ENCODE measurements at places on chromosomes 2 and 18.

DNA sequence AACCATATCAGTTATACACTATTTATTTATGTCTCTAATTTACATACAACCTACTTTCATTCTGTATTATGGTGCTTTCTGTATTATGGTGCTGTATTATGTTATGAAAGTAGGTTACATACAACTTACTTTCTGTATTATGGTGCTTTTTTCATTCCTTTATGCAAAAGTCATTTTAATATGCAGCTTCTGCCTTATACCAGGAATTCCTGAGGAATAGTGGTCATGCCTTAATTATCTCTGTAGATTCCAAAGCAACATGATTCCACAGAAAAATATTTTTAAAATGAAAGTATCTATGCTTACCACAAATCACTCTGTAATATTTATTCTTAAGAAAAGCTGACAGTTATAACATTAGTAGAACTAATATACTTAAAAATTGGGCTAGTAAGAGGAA, 922.0 kb upstream of the NRXN1 start:
- no peak for DNase-seq

- no peak for DNase-seq
Observed at GRCh38 chr18:68316636-68317035, 398.3 kb downstream of the TMX3 start.

GRCh38 chr2:100520224-100520623, 42.6 kb upstream of the PDCL3 start:
- DNase-seq = no peak

DNA sequence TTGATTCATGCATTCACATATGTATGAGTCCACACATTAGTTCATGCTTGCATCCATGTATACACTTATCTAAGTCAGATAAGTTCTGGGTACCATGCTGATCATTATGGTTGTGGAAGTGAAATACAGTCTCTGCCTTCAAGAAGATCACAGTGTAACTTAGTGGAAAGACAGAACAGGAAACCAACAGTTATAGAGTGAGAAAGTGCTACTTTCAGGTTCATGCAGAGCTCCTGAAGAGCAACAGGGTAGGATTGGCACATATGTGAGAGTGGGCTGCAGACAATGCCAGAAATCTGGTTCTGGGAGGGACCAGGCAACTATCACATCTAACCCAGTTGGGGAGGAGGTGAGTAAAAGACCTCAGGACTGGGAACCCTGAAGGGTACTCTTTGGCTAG, 35.4 kb upstream of the PGAP1 start:
- DNase-seq = no peak

GRCh38 chr2:227862741-227863588, 8.5 kb upstream of the DAW1 start:
- DNase-seq = no peak

GRCh38 chr2:240932001-240932723, 26.0 kb downstream of the CROCC2 start:
- DNase-seq = no peak

GRCh38 chr18:40935423-40935822, 1019.6 kb upstream of the PIK3C3 start:
- no peak for DNase-seq

DNA sequence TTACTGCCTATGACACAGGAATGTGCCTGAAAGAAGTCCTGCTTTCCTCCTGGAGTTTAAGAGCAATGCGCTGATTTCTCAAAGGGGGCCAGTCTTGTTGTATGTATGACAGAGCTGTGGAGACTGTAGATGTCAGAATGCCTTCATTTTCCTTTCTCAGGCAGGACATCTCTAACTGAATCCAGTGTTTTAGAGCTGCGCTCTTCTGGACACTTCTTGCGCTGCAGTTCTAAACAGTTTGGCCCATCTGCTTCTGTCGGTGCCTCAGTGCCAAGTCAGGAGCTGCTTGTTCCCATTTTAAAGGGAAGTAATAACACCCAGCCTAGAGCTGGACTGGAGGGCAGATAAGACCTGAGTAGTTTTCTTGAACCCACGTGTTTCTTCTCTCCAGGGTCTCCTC, 91.4 kb downstream of the ESCO1 start:
- DNase-seq = no peak

DNA sequence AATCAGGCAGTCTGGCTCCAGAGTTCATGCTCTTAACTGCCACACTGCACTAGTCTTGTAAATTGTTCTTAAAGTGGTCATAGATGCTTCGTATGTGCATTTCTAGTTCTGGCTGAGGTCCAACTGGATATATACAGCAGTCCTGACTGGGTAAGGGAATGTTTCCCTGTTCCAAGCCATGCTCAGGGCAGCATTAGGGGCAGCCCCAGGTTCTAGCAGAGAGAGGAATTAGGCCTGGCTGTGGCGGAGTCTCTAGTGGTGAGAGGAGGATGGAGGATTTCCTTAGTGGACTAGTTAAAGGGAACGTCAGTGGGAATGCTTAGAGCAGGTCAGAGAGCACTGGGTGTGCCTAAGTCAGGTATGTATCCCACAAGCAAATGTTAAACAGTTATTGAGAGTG, 28.0 kb downstream of the UBE2E3 start:
- no peak for DNase-seq

GRCh38 chr2:21420553-21421335, 297.0 kb downstream of the TDRD15 start:
- DNase-seq = no peak

DNA sequence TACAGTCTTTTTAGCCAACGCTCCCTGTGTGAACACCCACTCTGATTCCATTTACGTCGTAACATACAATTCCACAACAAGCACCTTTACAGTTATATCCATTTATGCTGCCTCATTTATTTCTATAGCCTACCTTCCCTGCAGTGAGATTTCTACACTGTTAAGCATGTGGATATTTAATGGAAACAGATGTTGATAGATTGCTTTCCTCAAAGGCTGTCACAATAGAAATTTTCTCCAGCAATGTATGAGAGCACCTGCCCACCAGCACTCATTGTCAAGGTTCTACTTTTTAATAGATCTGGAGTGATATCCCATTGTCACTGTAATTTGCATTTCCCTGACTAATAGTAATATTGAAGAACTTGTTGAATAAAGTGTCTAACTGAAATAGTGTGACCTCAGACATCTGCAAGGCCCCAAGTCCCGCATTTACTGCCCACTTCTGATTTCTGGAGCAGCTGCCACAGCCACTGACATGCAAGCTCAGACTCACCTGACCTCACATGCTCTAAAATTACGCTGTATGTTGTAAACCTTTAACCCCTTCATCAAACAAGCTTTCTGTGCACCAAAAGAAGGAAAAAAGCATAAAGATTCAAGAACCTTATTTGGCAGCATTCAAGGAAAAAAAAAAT, 295.1 kb downstream of the CNTNAP5 start:
- no peak for DNase-seq
